Small intestine (tissue), 16 donors: ENCODE measurements at places on chromosomes 13 and 19.

DNA sequence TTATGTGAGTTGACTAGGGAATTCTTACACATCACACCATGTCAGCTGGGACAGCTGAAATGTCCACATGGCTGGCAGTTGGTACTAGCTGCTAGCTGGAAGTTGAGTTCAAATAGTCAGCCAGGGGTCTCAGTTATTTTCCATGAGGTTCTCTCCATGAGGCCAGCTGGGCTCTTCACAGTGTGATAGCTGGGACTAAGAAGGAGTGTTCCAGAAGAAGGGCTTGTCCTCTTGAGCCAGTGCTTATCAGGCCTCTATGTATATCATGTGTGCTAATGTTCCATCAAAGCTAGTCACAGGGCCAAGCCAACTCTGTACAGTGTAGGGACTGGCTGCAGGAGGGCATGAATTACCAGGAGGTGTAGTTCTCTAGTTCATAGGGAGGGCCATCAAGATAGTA lies 11.8 kb downstream of the USPL1 start:
- no peaks in the 10 kb centered on the region for H3K4me1 ChIP-seq
- H3K36me3 ChIP-seq: peaks cover 20% of the 10 kb centered on the region
- DNase-seq: peak; percentile 29
- H3K4me3 ChIP-seq: no peak overlapping the region

GRCh38 chr19:55224038-55224665 lies 4.4 kb downstream of the TMEM86B start:
- H3K36me3 ChIP-seq: peaks cover 71% of the 10 kb centered on the region
- no peaks in the 10 kb centered on the region for H3K27me3 ChIP-seq
- peaks cover 38% of the 10 kb centered on the region for H3K4me1 ChIP-seq
- H3K4me3 ChIP-seq: no peak overlapping the region
- H3K27ac ChIP-seq: no peak overlapping the region

DNA sequence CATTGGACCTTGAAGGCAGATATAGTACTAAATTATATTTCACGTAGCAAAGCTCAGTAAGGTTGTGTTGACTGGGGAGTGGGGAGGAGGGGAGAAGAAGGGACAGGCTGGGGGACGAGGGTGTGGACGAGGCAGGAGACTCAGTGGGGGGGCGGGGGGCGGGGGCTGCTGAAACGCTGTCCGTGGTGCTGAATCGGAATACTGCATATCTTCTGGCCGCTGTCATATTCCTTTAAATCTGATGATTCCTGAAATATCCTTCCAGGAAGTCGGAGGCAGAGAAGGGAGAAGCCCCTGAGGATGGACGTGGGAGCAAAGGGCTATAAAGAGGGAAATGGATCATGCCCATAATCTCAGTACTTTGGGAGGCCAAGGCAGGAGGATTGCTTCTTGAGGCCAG lies 34.7 kb upstream of the CASP14 start:
- H3K4me3 ChIP-seq: no peak overlapping the region
- H3K27me3 ChIP-seq: peaks cover 14% of the 10 kb centered on the region
- no peak overlapping the region for H3K27ac ChIP-seq
- no peaks in the 10 kb centered on the region for H3K36me3 ChIP-seq

GRCh38 chr13:40337651-40338050 lies 328.8 kb downstream of the FOXO1 start:
- no peaks in the 10 kb centered on the region for H3K27me3 ChIP-seq
- no peak overlapping the region for H3K4me3 ChIP-seq
- H3K4me1 ChIP-seq: peaks cover 4% of the 10 kb centered on the region
- no peak for DNase-seq

GRCh38 chr13:96294930-96295881 lies 205.3 kb downstream of the HS6ST3 start:
- no peaks in the 10 kb centered on the region for H3K4me1 ChIP-seq
- DNase-seq: no peak
- H3K4me3 ChIP-seq: no peak overlapping the region

- no peaks in the 10 kb centered on the region for H3K4me1 ChIP-seq
- no peak overlapping the region for H3K4me3 ChIP-seq
- peaks cover 2% of the 10 kb centered on the region for H3K36me3 ChIP-seq
- no peak for DNase-seq
- no peak overlapping the region for H3K27ac ChIP-seq
- H3K27me3 ChIP-seq: no peaks in the 10 kb centered on the region
Measured at GRCh38 chr13:79353693-79354092, 52.4 kb downstream of the RBM26 start.

- no peaks in the 10 kb centered on the region for H3K27me3 ChIP-seq
- H3K36me3 ChIP-seq: no peaks in the 10 kb centered on the region
- no peaks in the 10 kb centered on the region for H3K4me1 ChIP-seq
- H3K4me3 ChIP-seq: no peak overlapping the region
- no peak overlapping the region for H3K27ac ChIP-seq
- DNase-seq: no peak
Measured at GRCh38 chr13:48661107-48661506, 7.4 kb downstream of the CYSLTR2 start.

GRCh38 chr19:29517412-29517811 lies 8.4 kb upstream of the VSTM2B start:
- no peaks in the 10 kb centered on the region for H3K36me3 ChIP-seq
- no peak overlapping the region for H3K4me3 ChIP-seq
- H3K27ac ChIP-seq: no peak overlapping the region
- H3K4me1 ChIP-seq: no peaks in the 10 kb centered on the region
- no peak for DNase-seq

GRCh38 chr13:27721681-27722080 lies 70.6 kb upstream of the GSX1 start:
- no peak for DNase-seq
- no peaks in the 10 kb centered on the region for H3K4me1 ChIP-seq
- peaks cover 3% of the 10 kb centered on the region for H3K27me3 ChIP-seq
- no peaks in the 10 kb centered on the region for H3K36me3 ChIP-seq

GRCh38 chr13:26052337-26052736 lies 521 bp upstream of the SHISA2 start:
- H3K4me3 ChIP-seq: no peak overlapping the region
- no peaks in the 10 kb centered on the region for H3K4me1 ChIP-seq
- no peak for DNase-seq
- no peaks in the 10 kb centered on the region for H3K36me3 ChIP-seq
- H3K27ac ChIP-seq: no peak overlapping the region

DNA sequence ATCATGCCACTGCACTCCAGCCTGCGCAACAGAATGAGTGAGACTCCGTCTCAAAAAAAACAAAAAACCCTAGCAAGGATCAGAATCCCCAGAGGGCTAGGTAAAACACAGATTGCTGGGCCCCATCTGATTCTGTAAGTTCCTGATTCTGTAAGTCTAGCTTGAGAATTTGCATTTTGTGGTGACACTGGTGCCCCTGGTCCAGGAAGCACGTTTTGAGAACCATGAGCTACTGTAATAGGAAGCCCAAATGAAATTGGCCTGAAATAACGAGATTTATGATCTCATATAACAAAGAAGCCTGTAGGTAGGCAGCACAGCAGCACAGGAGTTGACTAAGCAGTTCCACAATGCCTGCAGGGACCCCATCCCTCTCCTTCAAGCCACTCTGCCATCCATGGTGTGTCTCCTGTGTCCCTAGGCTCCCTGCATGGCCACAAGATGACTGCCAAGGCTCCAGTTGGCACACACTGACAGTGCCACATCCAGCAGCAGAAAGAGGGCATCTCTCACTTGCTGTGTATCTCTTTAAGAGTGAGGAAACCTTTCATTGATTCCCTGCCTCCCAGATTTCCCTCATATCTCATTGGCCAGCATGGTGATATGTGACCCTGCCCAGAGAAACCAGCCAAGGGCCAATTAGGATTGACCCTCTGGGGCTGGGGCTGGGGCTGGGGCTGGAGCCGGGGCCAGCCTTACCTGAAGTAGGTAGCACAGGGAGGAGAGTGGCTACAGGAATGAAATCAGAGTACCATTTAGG lies 21.7 kb downstream of the SIPA1L3 start:
- peaks cover 4% of the 10 kb centered on the region for H3K4me1 ChIP-seq
- no peaks in the 10 kb centered on the region for H3K36me3 ChIP-seq
- peak overlapping the region; percentile 17 for H3K27ac ChIP-seq
- no peak overlapping the region for H3K4me3 ChIP-seq
- DNase-seq: no peak
- H3K27me3 ChIP-seq: no peaks in the 10 kb centered on the region

DNA sequence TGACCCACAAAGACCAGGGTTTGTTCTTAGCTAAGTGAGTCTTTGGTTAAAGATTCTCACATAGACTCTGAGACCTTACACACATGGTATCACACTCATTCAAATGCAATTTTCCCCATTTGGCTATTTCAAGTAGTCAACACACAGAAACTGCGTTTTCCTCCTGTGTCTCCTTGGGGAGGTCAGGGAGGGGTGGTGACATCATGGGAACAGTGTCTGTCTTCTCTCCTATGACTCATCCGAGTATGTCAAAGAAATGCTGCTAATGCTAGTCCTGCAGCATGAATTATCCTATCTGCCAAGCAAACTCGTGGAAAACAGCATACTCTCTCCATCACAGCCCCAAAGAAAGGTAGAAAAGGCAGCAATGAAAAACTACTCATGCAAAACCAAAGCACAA lies 100.2 kb downstream of the ENOX1 start:
- no peaks in the 10 kb centered on the region for H3K27me3 ChIP-seq
- H3K4me1 ChIP-seq: no peaks in the 10 kb centered on the region
- no peak overlapping the region for H3K27ac ChIP-seq
- H3K36me3 ChIP-seq: no peaks in the 10 kb centered on the region
- DNase-seq: no peak
- H3K4me3 ChIP-seq: no peak overlapping the region

DNA sequence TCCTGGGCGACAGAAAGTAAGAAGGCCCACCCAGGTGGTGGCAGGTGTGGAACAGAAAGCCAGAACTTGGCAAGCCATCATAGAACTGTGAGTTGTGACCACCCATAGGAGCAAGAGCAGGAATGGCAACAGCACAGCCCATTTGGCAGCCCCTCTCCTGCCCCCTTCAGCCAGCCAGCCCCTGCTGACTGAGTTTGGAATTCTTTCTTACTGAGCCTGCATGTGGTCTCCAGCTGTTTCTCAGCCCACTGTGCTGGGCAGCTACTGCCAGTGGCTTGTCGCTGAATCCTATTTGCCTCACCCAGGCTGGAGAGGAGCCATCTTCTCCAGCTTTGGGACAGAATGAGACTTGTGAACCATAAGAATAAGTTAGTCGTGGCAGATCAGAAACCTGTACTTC lies 28.3 kb downstream of the CNMD start:
- no peak overlapping the region for H3K27ac ChIP-seq
- no peaks in the 10 kb centered on the region for H3K4me1 ChIP-seq
- no peaks in the 10 kb centered on the region for H3K36me3 ChIP-seq
- no peak overlapping the region for H3K4me3 ChIP-seq
- DNase-seq: no peak

GRCh38 chr13:57511603-57512002 lies 119.9 kb upstream of the PCDH17 start:
- no peaks in the 10 kb centered on the region for H3K27me3 ChIP-seq
- H3K4me3 ChIP-seq: no peak overlapping the region
- no peaks in the 10 kb centered on the region for H3K4me1 ChIP-seq
- DNase-seq: no peak

DNA sequence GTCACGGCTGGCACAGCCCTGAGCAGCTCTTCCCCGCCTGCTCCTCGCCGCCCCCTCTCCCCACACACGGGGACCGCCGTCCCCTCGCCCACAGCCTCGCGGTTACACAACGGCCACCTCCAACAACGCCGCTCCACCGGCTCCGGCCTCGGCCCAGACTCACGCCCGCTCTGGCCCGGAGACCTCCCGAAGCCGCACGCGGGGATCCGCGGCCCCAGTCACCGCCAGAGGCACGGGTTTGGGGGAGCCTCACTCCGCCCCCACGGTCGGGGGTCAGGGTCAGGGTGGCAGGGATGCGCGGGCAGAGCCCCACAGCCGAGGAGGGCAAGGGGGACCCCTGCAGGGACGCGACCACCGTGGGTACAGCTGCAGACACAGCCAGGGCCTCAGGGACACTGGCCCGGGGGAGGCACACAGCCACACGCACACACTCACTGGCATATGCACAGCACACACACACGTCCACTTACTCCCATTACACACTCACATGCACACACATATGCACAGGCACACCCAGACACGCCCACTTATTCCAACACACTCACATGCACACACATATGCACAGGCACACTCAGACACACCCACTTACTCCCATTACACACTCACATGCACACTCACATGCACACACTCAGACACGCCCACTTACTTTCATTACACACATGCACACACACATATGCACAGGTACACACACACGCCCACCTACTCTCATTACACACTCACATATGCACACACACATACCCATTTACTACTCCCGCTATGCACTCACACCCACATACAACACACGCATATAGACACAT lies 1.6 kb downstream of the TTYH1 start:
- H3K27ac ChIP-seq: no peak overlapping the region
- DNase-seq: no peak
- peaks cover 2% of the 10 kb centered on the region for H3K27me3 ChIP-seq
- no peak overlapping the region for H3K4me3 ChIP-seq

DNA sequence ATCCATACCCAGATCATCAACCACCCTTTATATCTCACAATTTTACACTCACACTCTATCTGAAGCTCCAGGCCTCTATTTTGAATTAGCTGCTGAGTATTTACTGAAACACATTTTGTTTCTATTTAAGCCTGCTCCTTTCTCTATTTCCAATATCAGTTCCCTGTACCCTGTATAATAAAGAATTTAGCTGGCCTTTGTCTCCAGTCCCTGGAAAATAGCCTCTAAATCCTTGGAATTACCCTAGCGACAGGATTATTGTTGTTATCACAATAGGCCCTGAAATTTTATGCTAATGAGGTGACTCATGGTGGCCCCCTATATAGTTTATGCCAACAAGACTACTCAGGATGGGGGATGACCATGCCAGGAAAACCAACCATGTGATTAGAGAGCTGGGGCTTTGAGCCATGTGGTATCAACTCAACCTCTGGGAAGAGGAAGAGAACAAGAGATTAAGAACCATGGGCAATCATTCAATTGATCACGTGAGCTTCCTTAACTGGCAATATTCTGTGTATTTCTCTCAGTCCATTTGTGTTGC lies 72.7 kb downstream of the KATNAL1 start:
- no peak for DNase-seq
- H3K4me1 ChIP-seq: no peaks in the 10 kb centered on the region
- H3K36me3 ChIP-seq: no peaks in the 10 kb centered on the region
- no peak overlapping the region for H3K4me3 ChIP-seq
- H3K27me3 ChIP-seq: no peaks in the 10 kb centered on the region

- no peaks in the 10 kb centered on the region for H3K4me1 ChIP-seq
- no peak overlapping the region for H3K4me3 ChIP-seq
- DNase-seq: no peak
- H3K27me3 ChIP-seq: no peaks in the 10 kb centered on the region
Measured at GRCh38 chr13:110268576-110269185, 38.3 kb downstream of the COL4A1 start.

DNA sequence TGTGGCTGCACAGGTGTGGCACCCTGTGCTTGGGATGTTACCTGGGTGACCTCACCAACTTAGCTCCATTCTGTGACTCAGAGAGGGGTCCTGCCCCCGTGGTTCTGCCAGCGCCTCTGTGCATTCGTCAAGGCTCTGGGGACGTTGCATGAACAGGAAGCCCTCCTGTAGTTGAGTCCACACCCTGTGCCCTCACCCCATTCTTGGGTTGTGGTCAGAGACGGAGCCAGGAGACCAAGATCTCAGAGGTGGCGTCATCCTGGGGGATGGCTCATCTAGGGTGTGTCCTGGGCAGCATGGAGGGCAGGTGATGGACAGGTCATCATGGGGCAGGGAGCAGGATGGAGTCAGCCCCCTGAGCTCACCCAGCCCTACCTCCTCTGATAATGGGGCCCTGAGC lies 2.5 kb downstream of the COX6B2 start:
- H3K36me3 ChIP-seq: peaks cover 17% of the 10 kb centered on the region
- no peak overlapping the region for H3K4me3 ChIP-seq
- DNase-seq: no peak
- peaks cover 20% of the 10 kb centered on the region for H3K4me1 ChIP-seq

GRCh38 chr13:77177646-77178045 lies 149.2 kb downstream of the MYCBP2 start:
- H3K27ac ChIP-seq: no peak overlapping the region
- H3K4me3 ChIP-seq: no peak overlapping the region
- H3K4me1 ChIP-seq: no peaks in the 10 kb centered on the region
